ENCODE measurements at places on chromosomes 12 and 14.

DNA sequence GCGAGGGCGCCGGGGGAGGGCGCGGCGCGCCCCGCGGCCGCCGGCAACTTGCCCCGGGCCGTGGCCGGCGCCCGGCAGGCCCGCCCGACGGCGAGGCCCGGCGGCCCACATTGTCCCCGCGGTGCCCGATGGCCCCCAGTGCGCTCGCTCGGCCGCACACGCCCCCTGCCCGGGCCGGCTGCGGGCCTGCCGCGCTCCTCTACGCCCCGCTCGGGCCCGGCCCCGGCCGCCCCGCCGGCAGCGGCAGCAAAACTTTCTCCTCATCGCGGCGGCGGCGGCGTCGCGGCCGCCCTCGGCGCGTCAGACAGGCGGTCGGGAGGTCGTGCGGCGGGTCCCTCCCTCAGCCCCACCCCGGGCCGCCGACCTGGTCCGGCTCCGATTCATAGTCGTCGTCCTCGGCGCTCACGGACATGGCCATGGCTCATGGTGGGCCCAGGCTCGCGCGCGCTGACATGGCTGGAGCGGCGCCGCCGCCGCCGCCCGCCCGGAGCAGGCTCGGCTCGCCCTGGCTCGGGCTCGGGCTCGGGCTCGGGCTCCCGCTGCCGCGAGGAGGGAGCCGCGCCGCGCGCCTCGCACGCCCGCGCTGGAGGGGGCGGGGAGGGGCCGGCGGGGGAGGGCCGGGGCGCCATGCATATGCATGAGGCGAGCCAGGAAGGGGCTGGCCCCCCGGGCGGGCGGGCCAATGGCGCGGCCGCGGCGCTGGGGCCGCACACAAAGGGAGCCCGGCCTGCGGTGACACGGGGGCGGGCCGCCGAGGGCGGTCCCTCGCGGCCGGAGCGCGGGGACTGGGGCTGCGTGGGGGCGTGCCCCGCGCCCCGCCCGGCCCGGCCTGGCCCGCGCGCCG is 67.1 kb downstream of the RNF34 start:
- peak; percentile 93 for DNase-seq

DNA sequence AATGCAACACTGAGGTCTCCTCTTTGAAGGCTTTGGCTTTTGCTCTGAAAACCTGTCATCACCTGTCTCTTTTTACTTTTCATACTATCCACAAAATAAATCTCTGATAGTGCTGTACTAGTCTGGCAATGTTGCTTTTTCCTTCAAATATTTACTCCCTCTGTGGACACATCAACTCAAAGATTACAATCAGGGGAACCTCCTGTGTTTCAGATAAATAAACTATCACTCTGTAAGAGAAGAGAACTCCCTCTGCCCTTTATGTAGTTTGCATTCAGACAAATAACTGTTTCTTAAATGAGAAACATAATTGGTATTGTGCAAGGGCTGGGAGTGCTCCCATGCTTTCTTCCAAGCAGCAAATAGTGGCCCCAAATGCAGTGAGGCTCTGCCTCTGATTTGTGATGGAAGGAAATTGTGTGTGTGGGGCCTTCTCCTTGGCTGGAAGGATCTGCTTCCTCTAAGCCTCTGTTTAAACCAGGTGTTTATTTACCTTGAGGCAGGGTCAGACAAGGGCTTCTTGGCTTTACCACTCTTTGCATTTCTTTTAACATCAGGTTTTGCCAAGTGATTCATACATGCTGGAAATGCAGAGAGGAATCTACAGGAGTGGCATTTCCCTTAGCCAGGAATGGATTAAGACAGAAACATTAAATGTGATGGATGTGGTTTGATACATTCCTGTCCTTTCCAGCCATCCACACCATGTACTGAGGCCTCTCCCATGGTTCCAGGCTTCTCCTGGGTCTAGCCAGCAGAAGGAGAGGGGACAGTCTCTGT is 69.0 kb downstream of the AKAP6 start:
- DNase-seq: no peak

DNA sequence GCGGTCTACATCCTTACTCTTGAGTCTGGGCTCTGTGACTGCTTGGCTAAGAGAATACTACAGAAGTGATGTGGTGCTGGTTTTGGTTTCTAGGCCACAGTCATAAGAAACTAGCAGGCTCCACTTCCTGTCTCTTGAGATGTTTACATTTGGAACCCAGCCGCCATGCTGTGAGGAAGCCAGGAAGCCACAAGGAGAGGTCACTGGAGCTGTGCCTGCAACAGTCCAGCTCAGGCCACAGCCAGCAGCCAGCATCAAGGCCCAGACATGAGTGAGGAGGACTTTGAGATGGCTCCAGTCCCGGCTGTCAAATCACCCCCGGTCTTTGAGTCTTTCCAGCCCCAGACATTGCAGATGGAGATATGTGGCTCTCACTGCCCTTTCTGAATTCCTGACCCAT is 12.9 kb upstream of the FAM181A start:
- DNase-seq: peak; percentile 43

DNA sequence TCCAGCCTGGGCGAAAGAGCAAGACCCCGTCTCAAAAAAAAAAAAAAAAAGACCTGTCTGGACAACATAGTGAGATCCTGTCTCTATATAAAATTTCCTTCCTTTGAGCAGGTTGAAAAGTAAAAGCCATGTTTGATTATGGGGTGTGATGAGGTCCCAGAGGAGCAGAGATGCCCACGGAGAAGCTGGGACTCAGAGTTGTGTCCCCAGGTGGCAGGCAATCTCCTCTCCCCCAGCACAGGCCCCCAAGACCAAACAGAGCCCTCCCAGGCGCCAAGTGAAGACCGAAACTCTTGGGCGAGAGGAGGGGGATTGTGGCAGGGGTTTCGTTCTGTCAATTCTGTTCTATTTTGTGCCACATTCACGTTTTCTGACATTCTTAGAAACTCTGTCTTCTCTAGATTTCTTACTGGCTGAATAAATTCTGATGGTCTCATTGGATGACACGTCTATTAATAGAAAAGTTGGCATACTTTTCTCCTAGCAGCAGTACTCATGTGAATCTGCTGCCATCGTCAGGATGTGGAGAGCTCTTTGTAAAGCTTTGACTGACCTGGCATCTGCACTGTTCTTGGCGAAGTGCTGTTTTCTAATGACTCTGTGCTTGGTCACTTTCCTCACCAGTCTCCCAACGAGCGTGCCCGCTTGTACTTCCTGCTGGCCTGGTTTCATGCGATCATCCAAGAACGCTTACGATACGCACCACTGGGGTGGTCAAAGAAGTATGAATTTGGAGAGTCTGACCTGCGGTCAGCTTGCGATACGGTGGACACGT is 43.4 kb downstream of the HSP90AA1 start:
- no peak for DNase-seq

DNA sequence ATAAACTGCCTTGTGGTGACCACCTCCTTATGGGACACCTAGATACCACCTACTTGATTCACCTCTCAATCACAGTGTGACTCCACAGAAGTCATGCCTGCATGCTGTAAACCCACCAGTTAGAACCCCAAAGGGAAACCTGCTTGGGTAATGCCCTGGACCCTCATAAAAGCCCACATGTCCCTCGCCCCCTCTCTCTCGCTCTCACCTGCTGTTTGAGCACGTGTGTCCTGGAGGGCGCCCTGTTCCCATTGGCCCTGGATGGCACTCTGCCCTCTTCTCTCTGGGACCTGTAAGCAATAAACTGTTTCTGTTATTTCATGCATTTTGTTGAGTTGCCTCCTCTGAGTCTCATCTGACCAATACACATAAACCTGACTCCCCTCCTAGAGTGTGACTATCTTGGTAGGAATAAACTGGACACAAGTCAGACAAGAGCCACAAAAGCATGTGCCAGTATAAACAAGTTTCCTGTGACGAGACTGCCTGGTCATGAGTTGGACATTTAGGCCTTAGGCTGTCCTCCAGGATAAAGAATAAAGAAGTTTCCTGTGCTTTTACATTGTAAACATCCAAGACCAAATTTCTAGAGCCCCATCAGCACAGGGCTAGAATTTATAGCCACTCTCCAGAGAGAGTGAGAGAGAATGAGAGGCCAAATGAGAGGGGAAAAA is 8.6 kb downstream of the IFI27L2 start:
- no peak for DNase-seq

DNA sequence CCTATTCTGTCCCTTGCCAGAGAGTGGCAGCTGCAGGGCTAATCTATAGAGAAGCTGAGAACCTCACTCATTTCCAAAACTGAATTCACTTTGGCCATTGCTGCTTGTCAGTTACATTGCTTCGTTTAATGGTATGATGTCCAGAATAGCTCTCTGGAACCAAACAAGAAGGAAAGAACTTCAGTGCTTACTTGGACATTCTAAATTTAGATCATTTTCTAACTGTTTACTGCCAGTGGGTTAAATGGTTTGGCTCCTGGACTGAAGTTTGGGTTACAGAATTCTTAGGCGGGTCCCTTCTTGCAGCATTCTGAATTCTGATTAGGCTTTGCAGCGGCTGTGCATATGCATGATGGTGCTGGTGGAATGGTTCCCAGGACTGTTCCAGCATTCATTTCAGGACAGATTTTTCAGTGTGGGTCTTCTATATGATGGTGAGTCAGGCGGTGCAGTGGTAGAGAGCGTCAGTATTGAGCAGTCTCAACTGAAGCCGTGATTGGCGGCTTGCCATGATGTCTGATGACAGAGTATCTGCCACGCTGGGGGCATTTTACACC is 148.7 kb downstream of the DYRK2 start:
- no peak for DNase-seq

GRCh38 chr12:93223440-93224426 is 154.0 kb upstream of the NUDT4 start:
- DNase-seq: no peak

- no peak for DNase-seq
Measured at GRCh38 chr12:106170285-106170684, 31.5 kb upstream of the NUAK1 start.

- DNase-seq: no peak
Measured at GRCh38 chr12:50200552-50201273, 33.5 kb upstream of the CERS5 start.

DNA sequence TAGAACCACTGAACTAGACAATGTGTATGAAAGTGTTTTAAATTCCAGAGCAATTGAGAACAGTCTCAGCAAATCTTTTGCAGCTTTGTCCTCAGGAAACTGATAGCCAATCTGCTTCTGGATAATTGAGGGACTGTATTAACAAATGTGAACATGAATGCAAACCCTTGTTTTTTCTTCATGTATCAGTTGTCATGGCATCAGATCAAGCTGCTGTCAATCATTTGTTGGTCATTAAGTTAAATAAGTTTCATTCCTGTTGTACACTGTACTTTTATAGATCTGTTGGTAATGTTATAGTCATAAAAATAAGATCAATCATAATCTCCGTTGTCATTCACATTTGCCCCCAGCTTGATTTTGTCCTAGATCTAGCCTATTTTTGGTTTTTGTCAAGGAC is 65.5 kb upstream of the RFX4 start:
- no peak for DNase-seq

DNA sequence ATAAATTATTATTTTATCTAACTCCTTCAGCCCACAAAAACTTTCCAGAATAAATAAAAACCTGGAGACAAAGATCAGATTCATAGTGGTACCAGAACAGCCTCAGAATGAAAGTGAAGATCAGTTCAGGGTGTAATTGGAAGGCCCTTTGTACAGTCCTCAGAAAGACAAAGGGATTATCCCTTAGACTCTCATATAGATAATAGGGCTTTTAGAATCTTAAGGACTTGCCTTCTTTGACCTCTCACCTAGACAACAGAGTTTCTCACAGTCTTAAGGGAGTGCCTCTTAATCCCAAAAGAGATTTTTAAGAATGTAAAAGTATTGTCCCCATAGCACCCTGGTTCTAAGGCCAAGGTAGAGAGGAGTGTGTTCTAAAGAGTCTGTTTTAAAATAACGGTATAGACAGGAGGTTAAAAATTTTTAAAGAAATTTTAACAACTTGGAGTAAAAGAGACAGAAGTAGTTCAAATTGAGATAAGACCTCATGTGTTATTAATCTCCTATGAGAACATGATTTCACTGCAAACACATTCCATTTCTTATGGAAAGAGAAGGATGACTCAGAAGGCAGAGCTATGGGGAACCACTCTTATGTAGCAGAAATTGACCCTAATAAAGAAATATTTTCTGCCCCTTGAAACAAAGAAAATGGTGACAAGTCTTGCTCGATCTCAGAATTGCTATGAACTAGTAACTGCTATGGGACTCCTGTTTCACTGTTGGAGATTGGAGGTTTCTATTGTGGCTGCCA is 24.2 kb upstream of the NOVA1 start:
- no peak for DNase-seq

- DNase-seq: no peak
Measured at GRCh38 chr14:74648601-74649000, 36.6 kb upstream of the LTBP2 start.

DNA sequence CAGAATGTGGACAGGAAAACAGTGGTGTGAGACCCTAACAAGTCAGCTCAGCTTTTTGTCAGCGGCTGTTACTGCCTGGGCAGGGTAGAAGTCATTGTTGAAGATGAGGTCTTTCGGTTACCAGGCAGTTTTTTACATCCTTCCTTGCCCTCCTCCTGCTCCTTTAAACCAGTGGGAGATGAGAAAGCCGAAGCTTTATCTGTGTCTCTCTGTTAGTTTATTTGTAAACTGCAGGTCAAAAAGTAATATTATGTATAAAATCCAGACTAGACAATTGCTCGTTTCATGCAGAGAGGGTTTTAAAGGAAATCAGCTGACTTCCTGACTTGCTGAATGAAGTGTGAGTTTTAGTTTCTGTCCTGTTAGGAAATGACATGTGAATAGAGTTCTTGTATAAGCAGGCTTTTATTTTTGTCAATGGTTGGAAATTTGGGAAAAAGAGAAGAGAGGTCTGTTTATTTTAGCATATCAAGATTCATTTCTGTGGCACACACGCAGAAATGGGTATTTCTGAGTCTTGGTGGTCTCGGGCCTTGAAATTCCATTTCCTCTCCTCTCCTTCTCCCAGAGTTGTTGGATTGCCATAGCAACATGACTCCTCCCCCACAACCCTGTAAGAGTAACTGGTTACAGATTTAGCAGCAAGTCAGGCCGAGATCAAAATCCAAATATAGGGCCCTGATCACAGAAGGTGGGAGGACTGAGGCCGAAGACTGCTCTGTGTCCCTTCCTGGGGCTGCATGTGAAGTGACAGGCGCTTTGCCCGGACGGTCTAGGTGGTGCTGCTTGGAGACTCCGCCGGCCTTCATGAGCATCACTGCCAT is 60.8 kb downstream of the SAMD4A start:
- DNase-seq: peak; percentile 37

GRCh38 chr12:52506858-52507715 is 13.1 kb downstream of the KRT5 start:
- DNase-seq: no peak

- DNase-seq: no peak
Measured at GRCh38 chr14:92022036-92022435, 17.8 kb downstream of the TRIP11 start.
